ENCODE measurements at places on chromosomes 12 and 14.

- DNase-seq: no peak
Observed at GRCh38 chr12:123532808-123533649, 490 bp downstream of the RILPL1 start.

GRCh38 chr12:71684081-71684480 is 1.8 kb upstream of the TMEM19 start:
- peak; percentile 40 for DNase-seq

GRCh38 chr14:34220921-34221320 is 241.1 kb downstream of the SPTSSA start:
- peak; percentile 26 for DNase-seq

GRCh38 chr14:58637040-58637390 is 747 bp upstream of the DACT1 start:
- no peak for DNase-seq

DNA sequence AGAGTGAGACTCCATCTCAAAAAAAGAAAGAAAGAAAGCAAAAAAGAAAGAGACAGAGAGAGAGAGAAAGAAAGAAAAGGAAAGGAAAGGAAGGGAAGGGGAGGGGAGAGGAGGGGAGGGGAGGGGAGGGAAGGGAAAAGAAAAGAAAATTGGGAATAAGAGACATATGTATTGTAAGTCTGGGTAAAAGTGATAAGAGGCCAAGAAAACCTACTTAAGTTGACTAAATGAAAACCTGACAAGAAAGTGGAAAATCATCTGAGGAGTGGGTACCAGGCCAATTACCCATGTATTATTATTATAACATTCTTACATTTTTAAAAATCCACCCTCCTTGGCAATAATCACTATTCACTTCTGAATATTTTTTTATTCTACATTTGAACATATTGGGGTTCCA is 46.0 kb downstream of the JKAMP start:
- DNase-seq: no peak

GRCh38 chr12:2559931-2560330 is 234.8 kb upstream of the FKBP4 start:
- no peak for DNase-seq

DNA sequence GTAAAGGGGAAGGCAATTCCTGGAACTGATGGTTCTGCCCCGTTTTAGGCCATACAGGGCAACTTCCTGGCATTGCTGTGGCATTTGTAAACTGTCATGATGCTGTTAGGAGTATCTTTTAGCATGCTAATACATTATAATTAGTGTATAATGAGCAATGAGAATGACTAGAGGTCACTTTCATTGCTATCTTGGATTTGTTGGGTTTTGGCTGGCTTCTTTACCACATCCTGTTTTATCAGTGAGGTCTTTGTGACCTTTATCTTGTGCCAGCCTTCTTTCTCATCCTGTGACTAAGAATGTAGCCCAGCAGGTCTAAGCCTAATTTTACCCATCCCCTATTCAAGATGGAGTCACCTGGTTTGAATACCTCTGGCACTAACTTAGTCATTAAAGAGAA is 51.2 kb downstream of the TESPA1 start:
- DNase-seq: peak; percentile 64

DNA sequence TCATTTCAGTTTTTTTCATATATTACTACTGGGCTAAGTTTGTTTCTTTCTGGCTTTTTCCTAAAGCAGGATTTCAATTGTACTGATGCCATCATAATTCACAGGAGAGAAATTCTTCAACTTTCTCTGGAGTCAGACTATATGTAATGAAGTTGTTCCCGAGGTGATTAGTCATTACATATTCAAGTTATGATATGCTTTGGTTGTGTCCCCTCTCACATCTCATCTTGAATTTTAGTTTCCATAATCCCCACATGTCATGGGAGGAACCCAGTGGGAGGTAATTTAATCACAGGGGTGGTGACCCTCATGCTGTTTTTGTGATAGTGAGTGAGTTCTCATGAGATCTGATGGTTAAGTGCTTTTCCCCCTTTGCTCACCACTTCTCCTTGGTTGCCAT is 227.5 kb upstream of the LRIG3 start:
- DNase-seq: no peak

GRCh38 chr14:94014382-94014781 is 11.8 kb upstream of the OTUB2 start:
- no peak for DNase-seq

DNA sequence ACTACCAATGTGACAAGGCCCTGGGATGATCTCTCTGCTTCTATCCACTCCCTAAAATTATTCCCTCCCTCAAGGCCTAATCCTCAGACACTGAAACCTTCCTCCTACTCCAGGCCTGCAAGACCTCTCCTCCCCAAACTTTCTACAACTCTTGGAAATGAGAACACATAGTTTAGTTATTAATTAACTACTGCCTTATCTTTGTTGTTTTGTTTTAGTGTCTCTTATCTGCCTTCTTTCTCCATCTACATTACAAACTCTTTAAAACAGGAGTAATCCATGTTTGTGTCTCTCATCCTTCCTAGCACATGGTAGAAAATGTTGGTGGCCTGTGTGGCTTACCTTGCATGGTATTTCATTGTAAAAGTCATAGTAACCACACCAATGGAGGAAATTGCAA is 139.9 kb upstream of the G2E3 start:
- no peak for DNase-seq

DNA sequence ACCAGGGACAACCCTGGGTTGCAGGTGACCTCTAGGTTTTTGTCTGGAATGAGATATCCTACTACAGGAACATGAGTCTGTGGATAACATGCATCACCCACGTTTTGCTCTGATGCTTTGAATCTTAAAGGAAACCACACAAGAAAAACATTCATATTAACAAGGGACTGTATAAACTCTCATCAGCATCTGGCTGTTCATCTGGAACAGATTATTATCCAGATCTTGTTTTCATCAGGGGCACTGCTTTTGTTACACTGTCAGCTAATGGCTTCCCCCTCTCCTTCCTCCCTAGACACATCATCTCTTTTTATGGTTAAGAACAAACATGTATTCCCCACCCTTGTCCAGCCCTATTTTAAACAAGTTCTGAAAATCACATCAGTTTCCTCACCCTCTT is 1095.7 kb downstream of the AACS start:
- DNase-seq: no peak

DNA sequence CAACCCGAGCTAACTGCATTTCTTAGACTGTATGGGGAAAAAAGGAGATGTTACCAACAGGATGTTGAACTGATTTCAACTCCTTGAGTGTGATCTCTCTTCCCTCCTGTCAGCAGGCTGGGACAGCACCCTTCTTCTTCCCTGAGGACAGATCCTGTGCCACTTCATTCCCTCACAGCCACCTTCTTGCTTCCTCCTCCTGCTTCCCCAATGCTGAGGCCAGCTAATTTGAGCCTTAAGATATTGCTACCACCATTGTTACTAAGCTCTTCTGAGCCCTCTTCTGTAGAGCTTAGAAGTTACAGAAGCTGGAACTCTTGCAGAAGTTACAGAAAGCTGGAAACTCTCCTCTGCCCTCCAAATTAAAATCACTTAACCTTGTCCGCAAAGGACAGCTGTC is 88.8 kb downstream of the SPTSSA start:
- DNase-seq: no peak

DNA sequence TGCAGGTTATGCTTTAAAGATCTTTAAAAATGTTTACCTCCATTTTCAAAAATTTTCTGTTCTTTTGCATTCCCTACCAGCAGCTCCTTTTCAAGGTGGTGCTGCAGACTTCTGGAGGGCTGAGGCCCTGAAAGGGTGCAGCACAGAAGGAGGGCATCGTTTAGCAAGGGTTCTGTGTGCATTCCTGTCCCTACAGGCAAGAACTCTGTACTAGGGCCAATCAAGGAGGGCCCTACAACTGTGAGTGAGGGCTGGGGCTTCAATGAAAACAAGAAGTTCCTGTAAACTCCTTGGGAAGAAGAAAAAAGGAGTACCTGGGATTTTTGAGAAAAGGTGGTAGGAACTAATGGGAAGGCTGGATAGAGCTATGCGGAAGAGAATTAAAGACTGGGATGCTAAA is 50.7 kb upstream of the CSRP2 start:
- DNase-seq: no peak

DNA sequence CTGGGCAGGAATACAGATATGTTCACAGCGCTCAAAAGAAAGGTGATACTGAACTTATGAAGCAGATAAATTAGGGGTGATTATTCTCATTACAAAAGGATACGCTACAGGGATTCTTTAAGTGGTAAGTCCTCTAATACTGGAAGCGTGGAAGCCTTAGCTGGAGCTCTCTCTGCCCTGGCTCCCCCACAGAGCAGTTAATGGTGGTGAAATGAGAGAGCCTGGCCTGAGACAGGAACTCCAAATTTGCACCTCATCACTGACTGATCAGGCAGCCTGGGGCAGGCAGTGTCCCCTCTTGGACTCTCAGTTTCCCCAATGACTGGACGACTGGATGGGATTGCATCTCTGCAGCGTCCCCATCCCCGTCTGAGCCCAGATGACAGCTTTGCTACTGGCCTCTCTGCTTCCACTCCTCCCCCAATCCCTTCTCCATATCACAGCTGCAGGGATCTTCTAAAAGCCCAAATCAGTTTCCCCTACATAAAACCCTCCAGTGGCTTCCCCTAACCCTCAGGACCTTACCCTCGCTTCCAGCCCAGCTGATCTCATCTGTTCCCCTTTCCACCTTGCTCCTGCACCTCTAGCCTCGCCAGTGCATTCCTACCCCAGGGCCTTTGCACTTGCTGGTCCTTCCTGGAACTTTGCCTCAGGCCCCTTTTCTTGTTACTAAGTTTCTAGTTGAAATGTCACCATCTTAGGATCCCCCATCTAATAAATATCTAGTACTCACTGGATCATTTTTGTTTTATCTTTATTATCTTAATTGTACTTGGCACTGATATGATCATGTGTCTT is 171.7 kb upstream of the LHX5 start:
- no peak for DNase-seq

DNA sequence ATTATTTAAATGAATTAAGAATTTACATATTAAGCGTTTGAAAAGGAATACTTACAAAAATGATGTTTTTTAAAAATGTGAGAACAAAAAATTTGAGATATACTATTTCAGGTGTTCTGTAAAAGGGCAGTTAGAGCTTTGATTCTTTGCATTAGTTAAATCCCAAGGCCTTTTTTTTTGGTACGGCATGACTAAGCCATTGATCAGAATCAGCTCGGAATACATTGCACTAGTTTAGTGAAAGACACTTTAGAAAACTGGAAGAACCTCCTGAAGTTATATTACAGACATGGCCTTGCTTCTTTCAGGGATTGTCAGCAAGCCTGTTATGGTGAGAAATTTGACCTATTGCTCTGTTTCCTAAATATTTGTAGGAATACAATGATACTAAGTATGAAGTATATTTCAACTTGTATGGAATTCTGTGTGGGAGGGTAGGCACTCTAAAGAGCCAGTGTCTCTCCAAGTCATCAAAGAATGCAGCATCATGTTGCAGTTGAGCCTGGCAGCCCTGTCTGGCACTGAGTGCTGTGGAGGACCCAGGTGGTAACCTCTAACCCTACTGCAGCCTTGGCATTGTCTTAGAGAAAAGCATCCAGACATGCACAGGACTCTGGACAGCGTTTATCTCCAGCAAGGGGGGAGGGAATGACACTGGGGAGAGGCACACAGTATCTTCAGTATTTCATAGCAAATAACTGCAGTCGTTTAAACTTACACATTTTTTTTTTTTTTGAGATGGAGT is 1.5 kb downstream of the KLC1 start:
- DNase-seq: no peak

DNA sequence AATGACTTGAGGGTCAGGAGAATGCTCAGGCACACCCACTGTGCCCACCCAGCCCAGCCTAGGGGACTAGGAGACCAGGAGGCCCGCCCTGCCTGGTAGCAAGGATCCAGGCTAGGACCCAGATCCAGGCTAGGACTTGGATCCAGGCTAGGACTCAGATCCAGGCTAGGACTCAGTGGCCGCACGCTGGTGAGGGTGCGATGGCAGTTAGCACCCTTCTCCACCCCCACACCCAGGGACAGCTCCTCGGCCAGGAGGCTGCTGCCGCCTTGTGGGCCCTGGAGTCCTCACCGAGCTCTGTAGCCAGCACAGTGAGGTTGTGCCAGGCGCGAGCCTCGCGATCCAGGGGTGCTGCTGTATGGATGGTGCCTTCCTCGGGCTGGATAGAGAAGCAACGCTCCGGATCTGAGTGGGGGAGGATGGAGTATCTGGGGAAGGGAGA is 5.1 kb downstream of the CDH24 start:
- DNase-seq: no peak

- no peak for DNase-seq
Observed at GRCh38 chr12:77299001-77299400, 233.6 kb upstream of the E2F7 start.

GRCh38 chr12:16602412-16602811 is 3.5 kb downstream of the LMO3 start:
- DNase-seq: no peak

GRCh38 chr12:91171476-91171875 is 11.1 kb downstream of the DCN start:
- DNase-seq: no peak

GRCh38 chr12:118358612-118359540 is 13.8 kb downstream of the TAOK3 start:
- peak; percentile 44 for DNase-seq

DNA sequence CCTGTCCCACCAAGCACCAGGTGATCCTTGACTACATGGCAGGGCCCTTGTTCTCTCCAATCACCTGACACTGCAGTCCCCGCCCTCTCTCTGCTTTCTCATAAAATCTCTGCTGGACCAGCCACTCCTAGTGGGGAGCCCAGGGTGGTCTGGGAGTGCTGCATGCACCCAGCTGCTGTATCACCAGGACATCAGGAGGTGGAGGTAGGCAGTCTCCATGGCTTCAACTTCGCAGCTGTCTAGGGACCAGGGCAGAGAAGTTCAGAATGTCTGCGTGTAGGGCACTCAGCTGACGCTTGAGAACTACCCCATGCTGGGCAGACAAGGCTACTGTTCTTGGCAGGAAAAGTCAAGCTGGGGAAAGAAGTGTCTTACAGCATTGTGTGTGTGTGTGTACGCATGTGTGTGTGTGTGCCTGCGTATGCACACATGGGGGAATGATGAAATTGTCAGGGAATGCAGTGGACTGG is 2.6 kb downstream of the WSCD2 start:
- no peak for DNase-seq

DNA sequence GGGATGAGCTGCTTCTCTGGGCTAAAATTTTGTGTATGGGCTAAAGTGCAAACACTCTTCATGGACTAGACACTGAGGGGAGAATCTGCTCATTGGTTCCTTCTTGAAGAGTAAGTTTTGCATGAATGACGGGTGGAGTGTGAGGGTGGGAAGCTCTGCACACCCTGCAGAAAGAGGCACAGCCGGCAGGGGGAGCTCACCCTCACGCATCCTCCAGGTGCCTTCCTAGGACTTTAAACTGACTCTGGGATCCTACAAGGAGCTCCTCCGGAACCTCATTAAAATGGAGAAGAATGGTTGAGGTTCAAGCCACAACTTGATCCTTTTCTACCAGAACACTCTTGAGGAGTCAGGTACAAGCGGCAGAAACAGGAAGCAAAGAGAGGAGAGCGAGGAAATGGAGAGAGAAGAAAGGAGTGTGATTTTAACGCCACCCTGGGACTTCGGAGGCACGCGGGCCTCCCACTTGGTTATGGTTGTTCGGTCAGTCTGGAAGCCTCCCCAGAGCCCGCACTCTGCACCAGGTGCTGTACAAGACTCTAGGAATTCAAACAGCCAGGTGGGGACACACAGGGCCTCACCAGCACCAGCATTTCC is 87.5 kb downstream of the SETD3 start:
- DNase-seq: peak; percentile 33

Data from activated CD4-positive, alpha-beta T cell treated with anti-CD3 and anti-CD28 coated beads, Interleukin-2, Interleukin-4, amounts not matched to agents 100 ng/mL and 50 ng/mL, durations not matched to agents 16 hours and 8 hours (primary cell).